ENCODE measurements at places on chromosomes 11 and 22.

DNA sequence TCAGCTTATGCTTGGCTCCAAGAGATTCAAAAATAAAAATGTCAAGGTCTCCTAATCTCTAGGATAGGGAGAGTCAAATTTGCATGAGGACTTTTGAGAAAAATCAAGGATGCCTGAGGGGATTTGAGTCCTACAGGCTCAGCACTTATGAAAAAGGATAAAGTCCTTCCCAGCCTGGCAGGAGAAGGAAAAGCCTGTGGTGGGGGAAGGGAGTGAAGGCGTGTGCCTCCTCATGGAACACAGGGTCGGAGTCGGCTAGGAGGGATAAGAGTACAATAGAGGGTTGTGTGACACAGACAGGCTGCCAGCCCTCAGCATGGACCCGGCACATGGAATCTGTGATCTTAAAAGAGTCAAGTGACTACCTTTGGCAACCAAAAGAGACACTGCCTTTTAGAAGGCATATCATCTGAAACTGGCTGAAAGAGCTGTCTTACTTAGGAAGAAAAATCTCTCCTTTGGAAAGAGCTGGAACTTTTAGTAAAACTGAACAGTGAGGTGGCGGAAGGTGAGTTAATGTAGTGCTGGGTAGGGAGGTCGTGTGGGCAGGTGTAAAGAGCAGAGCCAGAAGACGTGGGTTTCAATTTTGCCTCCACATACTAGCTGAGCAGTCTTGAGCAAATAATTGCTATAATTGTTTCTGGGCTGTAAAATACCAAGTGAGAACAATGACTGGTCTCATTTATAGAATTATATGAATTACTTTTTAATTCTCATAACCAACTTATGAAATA lies 58.8 kb upstream of the RDX start:
- DNase-seq: peak; percentile 38

DNA sequence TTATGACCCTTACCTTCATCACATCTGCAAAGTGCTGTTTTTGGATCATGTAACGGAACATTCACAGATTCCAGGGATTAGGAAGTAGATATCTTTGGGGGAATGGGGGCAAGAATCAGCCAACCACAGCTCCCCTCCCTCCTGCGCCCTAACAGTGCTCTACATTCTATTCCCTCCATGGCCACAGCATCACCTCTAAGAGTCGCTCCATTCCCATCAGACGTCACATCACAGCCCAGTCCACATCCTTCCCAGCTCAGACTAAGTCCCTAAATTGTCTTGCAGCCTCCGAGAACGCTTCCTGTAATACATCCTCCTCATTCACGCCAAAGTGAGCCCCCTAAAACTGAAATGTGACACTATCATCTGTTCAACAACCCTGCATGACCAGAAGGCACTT lies 5.9 kb downstream of the SCGB1D1 start:
- DNase-seq: no peak

- DNase-seq: no peak
Observed at GRCh38 chr22:37283393-37283937, 1.2 kb downstream of the CYTH4 start.

DNA sequence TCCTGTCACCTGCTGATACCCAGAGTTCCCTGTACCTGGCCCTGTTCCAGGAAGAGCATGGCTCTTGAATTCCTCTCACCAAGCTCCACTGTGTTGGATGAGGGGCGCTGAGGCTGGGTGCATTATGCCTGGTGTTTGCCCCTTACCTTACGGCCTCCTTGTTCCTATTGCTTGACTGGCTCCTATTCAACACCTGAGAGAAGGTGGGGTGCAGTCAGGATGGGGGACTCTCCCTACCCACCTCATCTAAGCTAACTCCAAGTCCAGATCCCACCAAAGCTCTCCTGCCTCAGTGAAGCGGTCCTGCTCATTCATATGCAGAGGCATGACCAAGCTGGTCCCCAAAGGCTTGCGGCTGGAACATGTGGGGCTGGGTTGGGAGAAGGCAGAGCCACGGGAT lies 35.8 kb upstream of the RIC3 start:
- no peak for DNase-seq

DNA sequence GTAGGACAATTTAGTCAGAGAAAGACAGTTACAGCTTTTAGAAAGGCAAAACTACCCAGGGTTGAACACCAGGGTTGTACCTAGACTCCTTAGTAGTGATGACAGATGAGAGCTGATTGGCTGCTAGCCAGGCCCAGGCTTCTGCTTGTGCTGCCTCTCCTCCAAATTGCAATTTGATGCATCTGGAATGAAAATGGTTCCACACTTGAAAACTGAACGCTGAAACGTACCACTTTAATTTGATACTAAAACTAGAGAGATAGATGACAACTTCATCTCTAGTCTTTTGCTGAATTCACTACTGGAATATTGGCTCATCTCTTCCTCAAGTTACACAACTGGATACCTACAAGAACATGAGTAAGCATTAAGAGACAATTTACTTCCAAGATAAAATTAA lies 19.2 kb upstream of the FNBP4 start:
- peak; percentile 5 for DNase-seq

- no peak for DNase-seq
Observed at GRCh38 chr11:57392066-57392762, 1.8 kb upstream of the PRG2 start.

- no peak for DNase-seq
Observed at GRCh38 chr11:96137373-96137772, 205.6 kb downstream of the MAML2 start.

DNA sequence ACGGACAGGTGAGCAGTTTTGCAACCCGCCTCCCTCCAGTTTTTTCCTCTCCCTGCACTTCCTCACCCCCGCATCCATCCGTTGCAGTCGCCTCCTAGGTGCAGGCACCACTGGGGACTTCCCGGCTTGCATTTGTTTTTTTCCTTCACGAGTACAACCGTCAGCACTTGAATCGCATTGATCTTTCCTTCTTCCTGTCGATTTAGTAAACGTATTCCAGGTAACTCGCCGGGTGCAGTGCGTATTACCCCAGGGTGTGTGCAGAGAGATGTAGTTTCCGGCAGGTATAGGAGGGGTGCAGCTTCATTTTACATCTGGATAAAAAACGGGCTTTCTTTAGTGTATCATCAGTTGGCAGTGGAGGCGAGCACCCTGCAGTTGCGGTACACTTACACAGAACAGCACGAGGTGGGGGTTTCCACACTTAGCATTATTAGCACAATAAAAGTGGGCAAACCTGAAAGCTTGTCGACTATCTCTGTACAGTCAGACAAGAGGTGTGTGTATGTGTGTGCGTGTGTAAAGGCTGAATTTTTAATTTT lies at the start of gene SORL1-AS1:
TSS of gene SORL1-AS1 (minus strand) at position 359 of the 542 bp plus-strand sequence.
- peak; percentile 25 for DNase-seq

GRCh38 chr11:132782102-132782501 lies 750.2 kb downstream of the OPCML start:
- no peak for DNase-seq

GRCh38 chr11:66880496-66881450 lies 23.9 kb downstream of the LRFN4 start:
- no peak for DNase-seq

DNA sequence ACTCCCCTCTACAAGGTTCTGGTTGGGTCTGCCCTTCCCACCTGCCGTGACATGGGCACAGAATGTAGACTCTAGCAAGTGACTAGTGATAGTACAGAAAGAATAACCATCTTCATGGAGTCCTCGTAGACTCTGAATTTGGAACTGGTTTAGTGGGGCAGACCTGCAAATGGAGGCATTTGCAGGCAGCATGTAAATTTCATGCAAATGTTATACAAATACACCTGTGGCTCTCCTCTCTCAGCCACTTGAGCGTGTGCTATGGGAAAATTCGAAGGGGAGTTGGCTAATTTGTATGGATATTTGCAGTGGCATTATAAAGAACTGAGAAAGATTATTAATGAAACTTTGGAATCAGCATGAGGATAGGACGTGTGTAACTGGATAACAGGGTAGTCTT lies 85.0 kb downstream of the SCN3B start:
- DNase-seq: no peak

DNA sequence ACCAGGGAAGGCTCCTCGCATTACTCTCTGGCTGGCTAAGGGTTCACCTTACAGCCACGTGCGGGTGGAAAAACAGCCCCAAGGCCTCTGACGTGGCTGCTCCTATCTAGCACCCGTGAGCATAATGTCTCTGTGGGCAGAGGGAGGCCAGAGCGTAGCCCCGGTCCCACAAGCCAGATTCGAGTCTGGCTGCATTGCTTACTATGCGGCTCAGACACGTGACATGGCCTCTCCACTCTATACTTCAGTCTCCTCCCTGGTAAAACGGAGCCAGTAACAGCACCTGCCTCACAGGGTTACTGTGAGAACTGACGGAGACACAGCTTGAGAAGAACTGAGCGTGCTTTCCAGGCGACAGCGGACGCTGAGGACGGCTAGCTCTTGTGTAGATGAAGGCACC lies 105.8 kb upstream of the BID start:
- no peak for DNase-seq

- DNase-seq: peak; percentile 60
Observed at GRCh38 chr22:40855979-40856512, 393 bp downstream of the ST13 start.

GRCh38 chr22:28594076-28594796 lies 85.4 kb downstream of the TTC28 start:
- DNase-seq: no peak

- peak; percentile 44 for DNase-seq
Observed at GRCh38 chr11:37105427-37105826, 507.4 kb upstream of the RAG2 start.

- DNase-seq: no peak
Observed at GRCh38 chr11:914204-914603, 3.6 kb upstream of the CHID1 start.

DNA sequence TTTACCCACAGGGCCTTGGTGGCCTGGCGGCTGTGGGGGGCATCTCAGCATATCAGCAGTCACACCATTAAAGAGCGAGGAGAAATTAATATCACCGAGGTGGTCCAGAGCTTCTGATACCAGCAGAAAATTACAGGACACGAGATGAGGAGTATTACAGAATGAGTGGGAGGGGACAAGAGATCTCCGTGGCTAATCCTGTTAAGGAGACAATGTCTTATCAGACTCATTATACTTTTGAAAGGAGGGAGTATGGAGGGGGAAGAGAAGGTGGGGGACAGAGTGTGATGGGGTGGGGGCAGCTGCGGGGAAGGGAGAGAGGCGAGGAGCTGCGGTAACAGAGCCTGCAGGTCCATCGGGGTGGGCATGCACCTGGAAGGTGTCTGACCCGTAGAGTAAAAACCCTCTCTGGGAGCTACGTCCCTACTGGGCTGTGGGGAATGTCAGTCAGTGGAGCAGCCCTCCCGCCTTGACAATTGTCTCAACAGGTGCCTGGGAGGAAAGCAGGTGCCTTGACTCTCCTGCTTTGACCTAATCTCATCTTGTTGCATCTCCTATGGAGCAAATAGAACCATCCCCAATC lies 224.2 kb downstream of the CEP164 start:
- peak; percentile 81 for DNase-seq

- DNase-seq: no peak
Observed at GRCh38 chr11:12179019-12179418, 68.6 kb downstream of the MICAL2 start.

All from NCI-H82 (cell line).